ENCODE measurements at places on chromosomes 4 and X.

DNA sequence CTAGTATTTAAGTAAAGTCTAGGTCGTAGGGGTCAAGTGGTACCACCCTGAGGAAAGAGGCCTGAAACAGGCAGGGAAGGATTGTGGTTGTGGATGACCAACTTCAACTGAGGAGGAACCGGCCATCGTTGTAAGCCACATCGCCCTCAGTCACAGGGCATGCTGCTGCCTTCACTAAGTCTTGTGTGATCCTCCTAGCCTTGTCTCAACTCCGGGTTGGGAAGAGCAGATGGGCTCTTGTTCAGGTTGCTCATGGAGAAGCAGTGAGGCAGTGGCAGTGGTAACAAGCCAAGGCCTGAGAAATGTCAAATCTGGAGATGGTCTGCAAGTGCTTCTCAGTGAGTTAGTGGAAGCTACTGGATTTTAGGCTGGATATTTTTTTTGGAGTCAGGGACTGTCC, 22.8 kb upstream of the NKX3-2 start:
- DNase-seq, result no peak

DNA sequence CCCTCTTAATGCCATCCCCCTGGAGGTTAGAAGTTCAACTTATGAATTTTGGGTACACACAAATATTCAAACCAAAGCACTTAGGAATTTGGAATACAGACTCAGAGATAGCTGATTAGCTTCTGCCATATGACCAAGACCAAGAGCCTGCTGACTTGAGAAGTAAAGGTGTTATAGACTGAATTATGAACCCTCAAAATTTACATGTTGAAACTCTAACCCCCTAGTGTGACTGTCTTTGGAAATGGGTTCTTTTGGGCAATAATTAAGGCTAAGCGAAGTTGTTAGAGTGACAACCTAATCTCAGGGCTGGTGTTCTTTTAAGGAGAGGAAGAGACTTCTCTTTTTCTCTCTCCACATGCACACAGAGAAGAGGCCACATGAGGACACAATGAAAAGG, 151.2 kb downstream of the COX18 start:
- no peak for DNase-seq

DNA sequence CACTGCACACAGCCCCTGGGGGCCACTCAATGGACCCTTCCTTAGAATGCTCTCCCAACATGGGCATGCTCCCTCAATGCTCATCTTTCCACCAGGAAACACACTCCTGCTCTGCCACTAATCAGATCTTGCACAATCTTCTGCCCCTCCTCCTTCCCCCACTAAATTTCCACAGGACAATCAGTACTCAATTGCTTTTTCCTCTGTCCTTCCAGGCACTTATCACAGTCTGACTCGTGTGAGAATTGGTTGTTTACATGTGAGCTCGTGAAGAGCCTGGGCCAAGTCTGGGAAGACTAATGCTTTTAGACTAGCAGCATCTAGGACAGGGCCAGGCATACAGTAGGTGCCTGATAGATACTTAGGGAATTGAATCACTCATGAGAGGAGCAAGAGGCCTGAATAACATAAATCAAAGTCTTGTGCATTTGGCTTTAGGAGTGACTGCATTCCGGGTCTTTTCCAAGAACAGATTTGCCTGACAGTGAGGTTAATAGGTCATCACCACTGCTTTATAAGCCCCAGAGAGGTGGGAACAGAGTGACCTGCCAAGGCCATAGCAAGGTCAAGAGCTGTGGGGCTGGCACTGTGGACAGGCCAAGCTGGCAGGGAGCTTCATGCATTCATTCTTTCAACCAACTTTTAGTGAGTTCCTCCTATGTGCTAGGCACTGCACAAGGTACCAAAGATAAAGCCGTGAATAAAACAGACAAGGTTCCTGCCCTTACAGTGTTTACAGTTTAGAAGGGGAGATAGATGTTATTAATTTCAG, 55.0 kb downstream of the PRPS1 start:
- no peak for DNase-seq

DNA sequence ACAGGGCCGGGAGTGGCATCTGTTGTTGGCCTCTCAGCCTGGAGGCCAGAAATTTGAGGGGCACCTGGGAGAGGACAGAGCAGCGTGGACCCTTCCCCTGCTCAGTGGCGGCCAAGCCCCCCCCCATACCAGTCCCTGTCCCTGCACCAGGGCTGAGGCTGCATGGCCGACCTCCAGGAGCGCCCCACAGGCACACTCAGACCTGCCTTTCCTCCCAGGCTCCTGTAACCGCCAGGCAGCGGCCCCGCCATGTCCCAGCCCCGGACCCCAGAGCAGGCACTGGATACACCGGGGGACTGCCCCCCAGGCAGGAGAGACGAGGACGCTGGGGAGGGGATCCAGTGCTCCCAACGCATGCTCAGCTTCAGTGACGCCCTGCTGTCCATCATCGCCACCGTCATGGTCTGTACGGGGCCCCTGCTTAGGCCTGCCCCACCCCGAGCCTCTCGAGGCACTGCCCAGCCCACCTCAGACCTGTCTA, 15.3 kb downstream of the TMEM175 start:
- DNase-seq, result no peak

- DNase-seq, result no peak
Measured at GRCh38 chrX:33160273-33160672, 51.1 kb downstream of the DMD start.

- no peak for DNase-seq
Measured at GRCh38 chr4:149719806-149720205, 95.8 kb downstream of the IQCM start.

DNA sequence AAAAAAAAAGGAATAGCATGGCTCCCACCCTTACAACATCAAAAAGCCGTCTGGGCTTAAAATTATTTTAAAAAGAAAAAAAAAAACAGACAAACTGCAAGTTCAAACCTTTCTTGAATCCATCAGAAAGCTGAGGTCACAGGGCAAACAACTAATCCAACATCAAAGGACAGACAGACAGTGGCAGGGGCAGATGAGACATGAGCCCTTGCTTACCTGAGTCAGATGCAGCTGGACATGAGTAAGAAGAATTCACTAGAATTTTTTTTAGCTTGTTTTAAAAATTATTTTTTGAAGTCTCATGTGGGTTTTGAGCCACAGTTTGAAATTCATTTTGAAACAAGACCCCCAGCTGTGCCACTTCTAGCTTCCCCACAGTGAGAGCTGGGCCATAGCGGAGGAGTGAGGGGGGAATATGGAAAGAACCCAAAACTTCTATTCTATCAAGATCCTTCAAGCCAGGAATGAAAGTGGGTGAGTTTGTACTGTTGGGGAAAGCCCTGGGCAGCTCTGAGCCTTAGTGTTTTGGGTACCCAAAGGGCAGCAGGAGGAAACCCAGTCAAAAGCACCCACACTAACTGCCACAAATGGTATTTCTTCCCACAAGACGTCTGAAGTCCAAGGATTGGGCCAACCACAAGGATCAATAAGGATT, 111.4 kb downstream of the ATXN3L start:
- DNase-seq, result no peak

DNA sequence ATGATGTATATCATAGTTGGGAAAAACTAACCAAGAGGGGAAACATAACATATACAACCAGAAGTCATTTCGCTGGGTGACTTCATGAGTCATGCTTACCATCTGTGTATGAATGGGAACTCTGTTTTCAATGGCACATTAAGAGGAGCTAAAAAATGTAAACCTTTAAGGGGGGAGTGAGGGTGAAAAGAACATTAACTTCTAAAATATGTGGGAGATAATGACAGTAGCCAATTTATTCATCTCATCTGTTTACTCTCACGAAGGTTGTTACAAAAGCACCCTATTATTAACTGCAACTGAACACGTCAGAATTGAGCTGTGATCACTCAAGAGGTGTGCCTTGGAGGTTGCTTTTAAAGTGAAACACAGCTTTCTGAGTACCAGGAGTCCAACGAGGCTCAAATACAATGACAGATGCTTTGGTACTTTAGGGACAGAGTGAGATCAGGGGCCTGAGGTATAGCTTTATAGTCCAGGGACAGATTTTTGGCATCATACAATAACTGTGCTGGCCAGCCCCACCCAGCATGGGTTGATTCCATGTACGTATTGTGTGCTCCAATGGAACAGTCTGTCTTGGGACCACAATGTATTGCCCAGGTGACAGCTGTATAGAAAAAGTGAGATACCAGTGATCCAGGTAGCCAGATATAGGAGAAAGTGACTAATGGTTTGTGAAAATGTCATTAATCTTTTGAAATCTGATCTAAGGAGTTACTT, 107.3 kb downstream of the AMMECR1 start:
- peak; percentile 85 for DNase-seq

GRCh38 chr4:132396636-132397035, 752.5 kb upstream of the PCDH10 start:
- peak; percentile 73 for DNase-seq

- no peak for DNase-seq
Measured at GRCh38 chr4:54278216-54278615, 49.1 kb downstream of the PDGFRA start.

DNA sequence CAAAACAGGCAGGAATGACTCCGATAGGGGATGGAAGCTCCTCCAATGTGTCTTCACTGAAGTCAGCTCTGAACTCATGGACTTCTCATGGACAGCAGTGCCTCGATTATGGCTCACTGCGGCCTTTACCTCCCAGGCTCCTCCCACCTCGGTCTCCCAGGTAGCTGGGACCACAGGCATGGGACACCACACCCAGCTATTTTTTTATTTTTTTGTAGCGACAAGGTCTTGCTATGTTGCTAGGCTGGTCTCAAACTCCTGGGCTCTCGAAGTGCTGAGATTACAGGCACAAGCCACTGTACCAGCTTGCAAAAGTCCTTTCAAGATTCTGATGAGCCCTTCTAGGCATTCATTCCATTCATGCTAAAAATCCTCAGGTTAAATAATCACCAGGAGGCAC, 181.5 kb downstream of the NSUN7 start:
- DNase-seq, result no peak

- no peak for DNase-seq
Measured at GRCh38 chrX:124475358-124475757, 129.0 kb downstream of the SH2D1A start.

- DNase-seq, result no peak
Measured at GRCh38 chrX:26580021-26580420, 364.1 kb downstream of the MAGEB5 start.
